Fibroblast of skin of scalp (primary cell): ENCODE measurements at places on chromosomes 3 and 15.
A peak's percentile ranks its signal among the peaks of the same experiment; 100 is the strongest.

GRCh38 chr3:189157232-189158007 is 14.4 kb upstream of the TPRG1 start:
- no peak for DNase-seq

DNA sequence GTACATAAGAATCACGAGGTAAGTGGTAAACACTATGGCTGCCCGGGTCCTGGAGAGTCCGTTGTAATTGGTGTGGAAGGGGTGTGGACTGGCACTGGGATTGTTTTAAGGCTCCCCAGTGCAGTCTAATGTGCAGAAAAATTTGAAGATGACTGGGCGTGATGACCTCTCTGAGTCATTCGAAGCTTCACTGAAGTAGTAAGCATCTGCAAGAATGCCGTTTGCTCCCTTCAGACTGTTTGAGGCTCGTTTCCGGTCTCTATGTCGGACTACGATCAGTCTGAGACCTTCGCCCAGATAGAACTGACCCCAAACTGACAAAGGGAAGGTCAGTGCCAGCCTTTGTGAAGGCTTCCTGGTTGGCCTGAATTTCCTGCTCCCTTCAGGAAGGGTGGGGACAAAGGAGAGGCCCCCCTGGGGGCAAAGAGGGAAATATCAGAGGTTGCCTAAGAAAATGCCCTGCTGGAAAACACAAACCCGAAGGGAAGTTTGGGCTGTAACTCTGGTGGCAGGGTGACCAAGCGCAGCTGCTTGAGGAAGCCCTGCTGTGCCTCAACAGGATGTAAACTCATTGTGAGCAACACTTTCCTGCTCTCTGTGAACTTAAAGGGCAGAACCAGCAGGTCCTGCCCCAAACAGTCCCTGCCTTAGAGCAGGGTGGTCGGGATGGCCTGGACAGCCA is 34.6 kb downstream of the BTD start:
- DNase-seq: peak; percentile 94

DNA sequence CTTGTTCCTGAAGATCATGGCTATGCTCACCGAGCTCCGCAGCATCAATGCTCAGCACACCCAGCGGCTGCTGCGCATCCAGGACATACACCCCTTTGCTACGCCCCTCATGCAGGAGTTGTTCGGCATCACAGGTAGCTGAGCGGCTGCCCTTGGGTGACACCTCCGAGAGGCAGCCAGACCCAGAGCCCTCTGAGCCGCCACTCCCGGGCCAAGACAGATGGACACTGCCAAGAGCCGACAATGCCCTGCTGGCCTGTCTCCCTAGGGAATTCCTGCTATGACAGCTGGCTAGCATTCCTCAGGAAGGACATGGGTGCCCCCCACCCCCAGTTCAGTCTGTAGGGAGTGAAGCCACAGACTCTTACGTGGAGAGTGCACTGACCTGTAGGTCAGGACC is 35.2 kb downstream of the NR1I2 start:
- no peak for DNase-seq

- DNase-seq: peak; percentile 2
These were observed 12.3 kb downstream of the POGLUT1 start for GRCh38 chr3:119481079-119481478.

DNA sequence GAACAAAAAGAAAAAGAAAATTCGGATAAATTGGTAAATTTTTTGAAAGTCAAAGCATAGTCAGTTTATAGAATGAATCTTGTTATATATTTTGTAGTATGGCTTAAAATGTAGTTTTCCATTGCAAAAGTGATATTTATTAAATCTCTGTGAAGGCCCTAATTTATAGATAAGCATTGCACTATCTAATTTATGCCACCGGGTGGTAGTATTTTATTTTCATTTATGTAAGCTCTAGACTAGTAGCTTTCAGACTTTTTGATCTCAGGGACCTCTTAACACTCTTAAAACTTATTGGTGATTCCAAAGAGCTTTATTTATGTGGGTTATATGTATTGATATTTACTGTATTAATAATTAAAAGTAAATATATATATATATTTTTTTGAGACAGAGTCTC is 133.9 kb upstream of the LRRFIP2 start:
- DNase-seq: peak; percentile 31

DNA sequence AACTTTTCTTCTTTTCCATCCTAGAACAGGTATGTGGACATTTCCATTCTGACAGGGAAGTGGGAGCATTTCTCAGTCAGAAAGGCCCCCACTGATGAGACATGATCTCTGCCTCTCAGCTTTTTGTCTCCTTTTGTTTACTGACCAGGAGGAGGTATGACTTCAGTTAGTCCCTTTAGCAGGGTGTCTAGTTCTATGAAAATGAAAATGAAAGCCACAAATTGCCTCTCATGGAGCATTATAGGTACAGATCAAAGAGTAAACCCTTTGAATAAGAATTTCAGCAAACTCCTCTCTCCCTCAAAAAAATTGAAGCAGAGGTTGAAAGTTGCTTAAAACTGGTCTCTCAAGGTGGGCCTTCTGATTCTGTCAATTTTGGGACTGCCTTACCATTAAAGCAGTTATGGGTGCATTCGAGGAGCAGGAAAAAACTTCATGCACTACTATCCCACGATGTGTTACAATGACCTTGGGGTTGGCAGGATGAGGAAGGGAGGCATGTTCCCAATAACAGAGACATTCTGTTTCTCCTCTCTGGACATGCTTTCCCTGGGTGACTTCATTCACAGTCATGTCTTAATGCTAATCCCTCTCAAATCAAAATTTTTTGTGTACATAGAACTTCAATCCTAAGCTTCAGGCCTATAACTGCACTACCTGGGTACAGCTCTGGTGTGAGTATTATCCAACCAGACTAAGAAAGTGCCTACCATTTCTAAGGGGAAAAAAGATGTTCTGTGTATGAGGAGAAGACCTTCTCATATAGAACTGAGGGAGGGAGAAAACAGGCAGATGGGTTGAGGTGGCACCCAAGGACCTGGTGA is 50.6 kb upstream of the TBC1D23 start:
- no peak for DNase-seq

GRCh38 chr3:59192473-59192872 is 142.6 kb upstream of the CFAP20DC start:
- peak; percentile 55 for DNase-seq

GRCh38 chr3:48848816-48849515 is 1.3 kb upstream of the PRKAR2A start:
- no peak for DNase-seq

GRCh38 chr15:61556037-61556648 is 327.0 kb upstream of the RORA start:
- DNase-seq: peak; percentile 59

DNA sequence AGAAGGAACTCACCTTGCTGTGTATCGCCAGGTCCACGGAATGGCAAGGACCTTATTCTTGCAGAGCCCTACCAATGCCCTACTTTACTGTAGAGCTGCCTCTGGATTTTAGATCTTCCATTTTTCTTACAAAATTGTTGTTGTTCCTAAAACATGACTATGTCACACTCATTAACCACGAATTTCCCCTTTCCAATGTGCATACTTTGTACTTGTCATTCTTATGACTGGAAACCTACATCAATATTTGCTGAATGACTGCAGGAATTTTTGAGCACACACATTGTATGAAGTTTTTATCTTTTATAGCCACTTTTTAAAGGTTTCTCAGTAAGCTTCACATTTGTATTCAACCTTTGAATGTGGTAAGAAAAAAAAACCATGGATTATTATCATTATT is 35.9 kb upstream of the CMSS1 start:
- DNase-seq: peak; percentile 80
